ENCODE measurements at places on chromosomes 3 and 15. TPM values are rescaled to one million over a fixed set of nuclear protein-coding genes. Genes with fewer than 3 reads are reported as not detected.

The CEP19 gene
- total RNA-seq: not detected

The ZIC1 gene
- 1.6 TPM for total RNA-seq

The FRMD5 gene
- not detected for total RNA-seq

The ADGRG7 gene
- total RNA-seq: 54.9 TPM

The FEZF2 gene
- not detected for total RNA-seq

The NME9 gene
- total RNA-seq: not detected

The C3orf85 gene
- 71.9 TPM for total RNA-seq

The ARL14 gene
- 2.5 TPM for total RNA-seq

The POC1A gene
- 3.4 TPM for total RNA-seq

The OXTR gene
- not detected for total RNA-seq

The RAB8B gene
- 27.5 TPM for total RNA-seq

DNA sequence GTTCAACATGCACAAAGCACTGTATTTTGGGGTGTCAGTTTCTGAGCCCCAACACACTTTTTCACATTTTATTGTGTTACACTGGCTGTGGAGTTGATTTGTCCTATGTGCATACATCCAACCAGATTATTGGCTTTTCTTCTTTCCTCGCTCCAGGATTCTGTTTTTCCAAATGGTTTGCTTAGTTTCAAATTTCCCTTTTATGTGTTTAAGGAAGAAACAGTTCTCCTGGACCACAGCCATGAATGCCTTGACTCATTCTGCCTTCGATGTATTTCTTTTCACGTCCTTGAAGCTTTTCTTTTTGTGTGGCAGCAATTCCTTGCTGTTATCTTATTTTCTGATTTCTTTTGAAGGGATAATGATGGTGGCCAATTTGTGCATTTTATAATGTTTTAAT, 53.8 kb downstream of the CACNA2D3 start:
- no peak for DNase-seq

GRCh38 chr3:183253528-183254486, 754 bp downstream of the B3GNT5 start:
- DNase-seq: peak; percentile 19

- DNase-seq: no peak
Measured at GRCh38 chr3:191301782-191302411, 27.3 kb upstream of the CCDC50 start.

DNA sequence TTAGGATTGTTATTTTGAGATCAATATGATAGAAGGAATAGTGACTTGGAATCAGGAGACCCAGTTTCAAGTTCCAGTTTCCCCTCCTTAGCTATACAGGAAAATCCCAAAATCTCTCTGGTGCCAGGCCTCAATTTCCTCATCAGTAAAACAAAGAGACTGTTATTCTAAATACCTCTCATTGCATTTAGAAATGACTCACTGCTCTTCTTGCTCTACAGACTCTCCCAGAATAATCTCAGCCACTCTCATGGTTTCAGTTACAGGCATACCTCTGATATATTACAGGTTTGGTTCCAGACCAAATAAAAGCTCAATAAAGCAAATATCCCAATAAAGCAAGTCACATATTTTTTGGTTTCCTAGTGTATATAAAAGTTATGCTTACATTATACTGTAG, 28.3 kb downstream of the IMPG2 start:
- DNase-seq: no peak

DNA sequence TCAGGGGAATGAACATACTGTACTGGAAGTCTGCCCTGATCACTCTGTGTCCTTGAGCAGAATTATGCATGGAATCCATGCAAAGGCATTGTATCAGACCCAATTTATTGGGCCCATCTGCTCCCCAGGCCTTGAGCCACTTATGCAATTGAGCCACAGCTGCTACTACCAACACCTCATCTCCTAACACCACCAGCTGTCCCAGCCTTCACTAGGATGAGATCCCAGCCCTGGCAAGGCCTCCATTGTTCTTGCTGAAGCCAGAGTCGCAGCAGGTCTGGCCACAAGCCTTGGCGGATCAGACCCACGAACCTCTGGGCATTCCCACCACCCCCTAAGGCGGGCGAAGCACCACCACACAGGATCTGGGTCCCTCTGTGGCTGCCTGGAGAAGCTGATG, 9.2 kb upstream of the NME9 start:
- no peak for DNase-seq

DNA sequence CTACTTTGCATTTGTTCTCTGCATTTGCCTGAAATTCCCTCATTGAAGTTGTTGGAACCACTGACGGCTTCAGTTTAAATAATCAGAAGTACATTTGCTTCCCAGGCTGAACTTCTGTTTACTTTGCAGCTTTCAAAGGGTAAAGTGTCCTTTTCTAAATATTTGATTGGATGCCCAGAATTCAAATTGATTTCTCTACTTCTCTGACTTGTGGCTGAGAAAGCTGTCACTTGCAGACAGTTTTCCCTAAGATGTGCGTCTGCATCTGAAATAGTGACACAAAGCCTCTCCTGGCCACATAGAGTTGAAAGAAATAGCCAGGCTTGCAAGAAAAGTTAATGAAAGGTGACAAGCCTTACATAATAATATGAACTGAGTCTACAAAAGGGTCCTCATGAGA, 299.6 kb downstream of the THSD4 start:
- no peak for DNase-seq

GRCh38 chr15:66700412-66700801, 1.6 kb upstream of the SMAD6 start:
- no peak for DNase-seq

DNA sequence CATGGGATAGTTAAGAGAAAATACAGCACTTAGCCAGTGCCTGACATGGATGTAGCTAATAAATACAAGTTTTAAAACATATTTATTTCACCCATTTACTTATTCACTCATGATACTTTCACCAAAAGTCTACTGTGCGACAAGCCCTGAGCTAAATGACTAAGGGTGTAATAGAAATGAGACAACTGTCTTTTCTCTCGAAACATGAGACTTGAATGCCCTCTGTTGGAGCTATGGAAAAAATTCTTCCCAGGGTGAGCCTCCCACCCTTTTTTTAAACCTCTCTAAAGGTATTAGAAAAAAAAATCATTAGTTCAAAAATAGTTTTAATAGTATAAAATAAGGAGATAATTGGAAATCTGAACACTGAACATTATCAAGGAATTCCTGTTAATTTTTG, 24.3 kb upstream of the RPL14 start:
- no peak for DNase-seq

- no peak for DNase-seq
Measured at GRCh38 chr3:32885283-32885901, 66.1 kb upstream of the CCR4 start.

- DNase-seq: no peak
Measured at GRCh38 chr3:96803870-96804269, 10.5 kb upstream of the EPHA6 start.

- DNase-seq: no peak
Measured at GRCh38 chr3:101996832-101997231, 147.5 kb downstream of the NFKBIZ start.

DNA sequence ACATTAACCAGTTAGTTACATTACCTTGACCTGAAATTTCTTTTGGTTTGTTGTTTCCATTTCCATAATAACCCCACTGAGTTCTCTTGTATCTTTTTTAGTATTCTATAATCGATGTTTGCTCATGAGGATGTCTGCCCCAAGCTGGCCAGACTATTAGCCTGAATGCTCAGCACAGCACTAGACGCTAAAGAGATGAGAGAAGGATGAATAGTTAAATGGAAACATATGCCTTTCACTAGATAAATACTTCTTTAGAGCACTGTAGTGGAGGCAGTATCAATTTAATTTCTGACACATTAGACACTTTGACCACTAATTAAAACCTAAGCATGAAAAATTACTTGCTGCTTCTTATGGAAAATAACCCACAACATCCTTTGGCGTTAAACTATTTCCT, 654.9 kb upstream of the KCNMB2 start:
- DNase-seq: no peak

DNA sequence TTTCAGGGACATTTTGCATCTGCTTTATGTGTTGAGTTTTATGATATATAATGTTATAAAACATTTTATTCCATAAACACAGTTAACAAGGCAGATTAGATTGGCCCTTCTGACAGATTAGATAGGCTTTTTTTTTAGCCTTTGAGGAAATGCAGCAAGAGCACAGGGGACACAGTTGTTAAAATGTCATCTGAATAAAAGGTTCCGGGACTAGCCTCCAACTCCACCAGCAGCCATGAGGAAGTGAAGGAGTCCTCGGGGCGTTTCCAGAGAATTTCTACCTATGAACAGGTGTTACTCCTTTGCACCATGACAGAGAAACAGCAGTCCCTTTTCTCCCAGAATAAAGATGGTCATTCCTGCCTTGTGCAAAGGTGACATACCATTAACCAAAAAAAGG, 167.8 kb upstream of the KBTBD8 start:
- DNase-seq: no peak

- no peak for DNase-seq
Measured at GRCh38 chr3:170162630-170163029, 18.9 kb downstream of the PHC3 start.

DNA sequence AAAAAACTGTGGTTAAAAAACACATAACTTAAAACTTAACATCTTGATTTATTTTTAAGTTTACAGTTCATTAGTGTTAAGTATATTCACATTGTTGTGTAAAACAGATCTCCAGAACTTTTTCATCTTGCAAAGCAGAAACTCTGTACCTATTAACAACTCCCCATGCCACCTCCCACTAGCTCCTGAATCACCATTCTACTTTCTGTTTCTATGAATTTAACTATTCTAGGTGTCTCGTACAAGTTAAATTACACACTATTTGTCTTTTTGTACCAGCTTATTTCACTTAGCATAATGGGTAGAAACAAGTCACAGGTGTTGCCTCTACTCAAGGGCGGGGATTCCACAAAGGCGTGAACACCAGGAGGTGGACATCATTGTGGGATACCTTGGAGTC, 43.2 kb downstream of the CRTC3 start:
- no peak for DNase-seq

DNA sequence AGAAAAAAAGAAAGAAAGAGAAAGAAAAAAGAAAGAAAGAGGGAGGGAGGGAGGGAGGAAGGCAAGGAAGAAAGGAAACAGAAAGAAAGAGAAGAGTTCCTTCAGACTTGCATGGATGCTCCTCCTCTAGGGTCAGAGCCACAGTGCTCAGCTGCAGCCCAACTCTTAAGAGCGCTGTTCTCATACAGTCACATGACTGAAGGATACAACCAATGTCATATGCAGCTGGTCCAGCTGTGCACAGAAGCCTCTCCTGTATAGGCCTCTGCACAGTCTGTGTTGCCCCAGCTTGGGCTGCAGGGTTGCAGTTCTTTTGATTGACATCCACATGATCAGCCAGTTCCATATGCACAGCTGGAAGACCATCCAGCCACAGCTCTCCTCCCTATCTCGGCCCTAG, 86.8 kb upstream of the CTNNB1 start:
- DNase-seq: no peak

- DNase-seq: no peak
Measured at GRCh38 chr3:168925568-168925967, 737.9 kb downstream of the MECOM start.

- DNase-seq: peak; percentile 91
Measured at GRCh38 chr3:57983734-57984518, 24.3 kb upstream of the FLNB start.

GRCh38 chr15:52306270-52306669, 10.7 kb upstream of the MYO5C start:
- DNase-seq: no peak

- DNase-seq: no peak
Measured at GRCh38 chr3:112782491-112782890, 64.2 kb downstream of the CD200R1L start.

DNA sequence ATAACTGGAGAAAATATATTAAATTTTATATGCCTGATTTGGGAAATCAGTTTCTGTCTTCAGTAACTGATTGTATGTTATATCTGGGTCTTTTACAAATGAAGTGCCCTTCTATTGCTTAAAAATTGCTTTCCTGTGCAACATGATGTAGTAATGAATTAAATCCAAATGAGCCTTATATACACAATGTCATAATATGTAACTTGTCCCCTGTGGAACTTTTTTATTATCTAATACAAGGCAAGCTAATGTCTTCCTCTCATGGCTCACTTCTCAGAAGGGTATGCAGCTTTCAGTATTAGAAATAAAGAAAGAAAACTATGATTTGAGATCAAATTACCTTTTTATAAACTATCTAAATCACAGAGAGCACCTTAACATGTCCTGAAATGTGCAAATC, 248.9 kb downstream of the NAALADL2 start:
- no peak for DNase-seq

- DNase-seq: no peak
Measured at GRCh38 chr15:50350621-50351020, 4.4 kb downstream of the GABPB1 start.

DNA sequence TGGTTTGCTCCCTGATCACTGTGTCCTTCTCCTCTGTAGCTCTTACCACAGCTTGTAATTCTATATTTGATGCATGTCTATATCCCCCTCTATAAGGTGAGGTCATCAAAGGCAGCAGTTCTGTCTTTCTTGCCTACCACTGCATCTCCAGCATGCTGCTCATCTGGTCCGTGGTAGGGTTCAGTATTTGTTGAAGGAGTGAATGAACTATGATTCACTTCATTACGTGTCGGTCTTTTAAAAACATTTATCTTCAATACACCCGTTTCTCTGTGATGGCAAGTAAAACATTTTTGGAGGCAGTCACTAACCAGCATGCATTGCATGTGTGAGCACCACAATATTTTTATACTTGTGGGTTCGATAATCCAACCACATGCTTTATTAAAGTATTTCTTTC, 27.6 kb downstream of the CHST14 start:
- DNase-seq: no peak

DNA sequence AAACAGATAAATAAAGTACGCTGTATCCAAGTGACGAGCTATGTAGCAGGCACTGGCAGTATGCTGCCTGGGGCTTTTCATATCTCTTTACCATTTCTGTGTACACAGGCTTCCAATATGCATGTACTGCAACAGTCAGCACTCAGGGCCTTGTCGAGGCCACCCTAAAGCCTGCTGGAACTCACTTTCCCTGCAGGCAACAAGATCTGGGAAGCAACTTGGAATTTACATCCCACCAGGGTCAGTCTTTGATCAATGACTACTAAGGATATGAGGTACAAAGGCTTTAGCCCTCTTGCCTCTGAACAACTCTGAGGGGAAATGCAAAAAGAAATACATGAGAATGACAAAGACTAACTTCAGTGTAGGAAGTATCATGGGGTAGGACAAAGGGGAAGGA, 101.8 kb upstream of the ARL6 start:
- no peak for DNase-seq

DNA sequence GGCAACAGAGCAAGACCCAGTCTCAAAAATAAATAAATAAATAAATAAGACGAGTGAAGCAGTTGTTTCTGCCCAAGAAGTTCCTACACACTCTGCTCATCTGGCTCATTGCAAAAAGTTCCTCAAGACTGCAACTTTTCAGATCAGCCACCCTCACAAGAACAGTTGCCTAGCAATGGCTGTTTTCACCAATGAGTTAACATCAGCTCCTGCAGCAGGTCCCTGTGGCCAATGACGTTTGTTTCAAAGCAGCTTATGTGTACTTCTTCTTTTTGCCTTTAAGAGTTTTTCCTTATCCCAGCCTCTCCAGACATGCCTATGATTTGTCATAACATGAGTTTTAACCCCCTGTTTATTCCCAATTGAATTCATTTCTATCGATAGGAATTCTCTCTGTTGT, 118.4 kb upstream of the SPRED1 start:
- DNase-seq: no peak
